ENCODE measurements at places on chromosomes 1 and 21. TPM values are rescaled to one million over a fixed set of nuclear protein-coding genes. Genes with fewer than 3 reads are reported as not detected.

DNA sequence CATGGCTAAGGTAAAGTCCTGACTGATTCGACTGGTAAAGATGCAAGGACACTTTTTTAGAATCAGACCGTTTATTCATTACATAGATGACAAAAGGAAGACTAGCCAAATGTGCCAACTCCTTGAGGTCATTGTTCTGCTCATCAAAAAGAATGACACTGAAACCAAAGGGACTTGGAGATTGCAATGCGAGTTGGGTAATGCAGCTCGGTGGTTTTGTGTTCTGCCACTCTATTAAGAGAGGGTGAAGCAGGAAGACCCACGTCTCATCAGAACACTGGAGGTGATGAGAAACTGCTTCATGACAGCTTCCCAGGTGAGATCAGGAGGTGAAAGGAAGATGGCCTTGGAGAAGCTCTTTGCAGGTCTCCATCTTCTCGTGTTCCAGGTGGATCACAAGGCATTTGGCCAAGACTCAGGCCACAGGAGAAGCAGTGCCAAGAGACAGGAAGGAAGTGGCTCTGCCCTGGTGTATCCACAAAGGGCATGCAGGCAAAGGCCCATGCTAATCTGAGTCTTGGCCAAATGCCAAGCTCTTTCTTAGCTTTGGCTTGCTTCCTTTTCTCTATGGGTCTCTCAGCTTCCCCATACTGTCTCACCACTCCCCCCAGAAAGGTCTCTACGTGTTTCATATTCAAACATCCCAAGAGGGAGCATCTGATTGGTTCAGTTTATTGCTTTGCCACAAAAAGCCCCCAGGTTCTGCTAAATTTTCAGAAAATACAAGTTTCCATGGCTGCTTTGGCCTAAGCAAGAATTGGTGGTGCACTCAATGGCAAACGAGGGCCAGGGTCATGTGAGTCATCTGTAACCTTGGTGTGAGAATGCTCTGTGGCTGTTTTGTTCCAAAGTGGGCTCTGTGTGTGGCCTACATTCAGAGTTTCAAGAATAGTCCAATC is 5.7 kb upstream of the CCT8 start:
- peak; percentile 68 for DNase-seq

GRCh38 chr1:119163396-119163795 is 22.9 kb upstream of the WARS2 start:
- DNase-seq: no peak

The SAMD11 gene
- not detected for total RNA-seq

The TAL1 gene
- total RNA-seq: 0.05 TPM

The MANEAL gene
- 9.2 TPM for total RNA-seq

The OR6K3 gene
- not detected for total RNA-seq

DNA sequence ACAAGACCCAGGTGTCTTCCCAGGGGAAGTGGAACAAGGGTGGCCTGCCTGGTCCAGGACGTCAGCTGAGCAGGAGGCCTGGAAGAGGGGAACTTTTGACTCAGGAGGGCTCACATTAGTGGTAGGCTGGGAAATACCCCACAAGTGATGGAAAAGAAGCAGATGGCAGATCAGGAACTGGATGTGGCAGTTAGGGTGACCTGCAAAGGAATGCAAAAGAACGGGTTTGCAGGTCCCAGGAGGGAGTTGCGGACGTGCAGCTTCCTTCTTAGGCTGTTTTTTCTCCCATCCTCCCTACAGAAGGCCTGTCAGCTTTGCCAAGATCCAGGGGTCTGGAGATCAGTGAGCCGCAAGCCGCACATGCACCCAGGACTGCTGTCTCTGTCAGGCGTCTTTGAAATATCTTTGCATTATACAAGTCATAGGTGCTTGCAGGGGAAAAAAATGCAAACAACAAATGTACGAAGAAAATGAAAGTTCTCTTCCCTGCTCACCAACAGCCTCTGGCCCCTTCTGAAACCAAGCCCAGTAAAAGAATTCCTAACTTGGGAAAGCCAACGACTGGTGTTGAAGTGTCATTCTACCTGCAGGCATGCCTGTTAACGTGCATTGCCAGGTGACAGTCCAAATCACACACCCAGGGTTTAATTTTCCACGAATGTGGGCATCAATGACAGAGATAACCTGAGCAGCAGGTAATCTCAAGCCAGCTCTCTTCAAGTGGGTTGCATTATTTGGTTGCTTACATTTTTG is 34.4 kb downstream of the NENF start:
- DNase-seq: no peak

The PLEKHG5 gene
- total RNA-seq: 0.69 TPM
